Gastroesophageal sphincter (tissue), 4 donors: ENCODE measurements at places on chromosomes 2 and 18. TPM values are rescaled to one million over a fixed set of nuclear protein-coding genes. Genes with fewer than 3 reads are reported as not detected.

- ATAC-seq, result no peak
These were observed 114.1 kb downstream of the MMADHC start for GRCh38 chr2:149473521-149473920.

GRCh38 chr2:128469203-128469602, 150.5 kb upstream of the HS6ST1 start:
- no peak for ATAC-seq

DNA sequence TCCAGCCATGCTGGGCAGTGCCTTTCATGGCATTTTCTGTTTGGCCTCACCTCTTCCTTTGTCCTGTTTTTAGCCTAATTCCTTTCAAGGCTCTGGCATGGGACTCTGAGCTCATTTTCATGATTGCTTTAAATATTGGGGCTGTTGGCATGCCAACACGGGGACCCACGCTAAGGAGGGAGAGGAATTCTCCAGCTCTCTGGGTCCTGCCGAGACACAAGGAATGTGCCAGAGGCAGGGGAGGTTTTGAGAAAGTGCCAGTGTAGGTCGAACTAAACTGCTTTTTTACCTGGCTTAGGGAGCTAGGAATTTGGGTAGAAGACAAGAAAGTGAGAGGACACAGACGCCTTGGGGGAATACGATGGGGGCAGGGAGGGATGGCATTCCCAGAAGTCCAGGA, 42.3 kb downstream of the RPL37A start:
- no peak for ATAC-seq

- ATAC-seq, result no peak
These were observed 80.5 kb downstream of the HRH4 start for GRCh38 chr18:24540896-24541295.

GRCh38 chr2:71494523-71495155, 41.3 kb downstream of the DYSF start:
- no peak for ATAC-seq

DNA sequence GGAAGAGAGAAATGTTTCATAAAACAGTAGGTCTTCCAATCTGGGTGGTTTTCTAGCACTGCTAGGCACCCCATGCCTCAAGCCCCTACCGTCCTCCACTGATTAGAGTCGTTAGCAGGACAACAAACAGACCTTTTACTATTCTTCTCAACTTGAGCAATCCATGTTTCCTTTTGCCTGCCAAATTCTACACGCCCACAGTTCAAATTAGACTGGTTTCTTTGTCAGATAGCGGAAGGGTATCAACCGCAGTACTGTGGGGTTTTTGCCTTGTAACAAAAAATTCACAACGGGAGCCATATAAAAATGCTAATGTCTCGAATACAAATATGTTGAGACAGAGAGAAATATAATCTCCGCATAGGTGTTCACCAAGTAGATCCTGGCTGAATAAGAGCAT, 59.9 kb downstream of the VIT start:
- ATAC-seq, result no peak

The REG3A gene
- not detected for total RNA-seq

The THSD7B gene
- total RNA-seq, result 0.12 TPM

The TMEM182 gene
- total RNA-seq, result 0.67 TPM

The PROKR1 gene
- total RNA-seq, result not detected

The SULT1C4 gene
- 2.3 TPM for total RNA-seq

The HAUS1 gene
- total RNA-seq, result 16.2 TPM

The IL37 gene
- not detected for total RNA-seq
